ENCODE measurements at places on chromosomes 2 and 18.

- no peak for DNase-seq
These were observed 430.4 kb upstream of the HS6ST1 start for GRCh38 chr2:128748835-128749605.

- DNase-seq, result no peak
These were observed 1768.4 kb upstream of the PIK3C3 start for GRCh38 chr18:40186677-40187076.

- DNase-seq, result no peak
These were observed 16.7 kb downstream of the LHCGR start for GRCh38 chr2:48738806-48739205.

- no peak for DNase-seq
These were observed 15.5 kb downstream of the CYP1B1 start for GRCh38 chr2:38060236-38061018.

DNA sequence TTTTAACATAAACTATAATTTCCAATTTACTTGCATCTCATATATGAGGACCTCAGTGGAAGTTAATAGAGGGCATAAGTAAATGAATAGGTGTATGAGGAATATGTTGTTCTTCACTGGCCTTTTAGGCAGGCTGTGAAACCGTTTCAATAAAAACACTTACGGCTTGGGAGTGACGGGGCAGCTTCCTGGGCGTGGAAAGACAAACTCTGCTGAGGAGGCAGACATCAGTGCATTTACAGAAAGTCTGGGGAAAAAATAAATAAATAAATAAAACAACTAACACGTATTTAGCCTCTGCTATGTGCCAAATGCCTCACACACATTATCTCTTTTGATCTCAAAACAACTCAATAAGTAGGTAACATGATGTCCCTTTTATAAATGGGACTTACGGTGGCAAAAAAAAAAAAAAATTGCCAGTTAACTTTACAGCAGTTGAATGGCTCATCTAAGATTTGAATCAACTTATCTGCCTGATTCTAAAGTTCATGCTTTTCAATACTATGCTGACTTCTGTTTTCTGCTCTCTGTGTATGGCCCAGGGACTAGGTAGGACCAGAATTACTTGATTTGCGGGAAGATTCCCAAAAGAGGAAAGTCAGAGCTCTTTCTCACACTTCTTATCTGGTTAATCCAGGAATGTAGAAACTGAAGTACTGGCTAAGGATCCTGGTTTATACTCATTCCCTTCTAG, 77.5 kb upstream of the LRATD1 start:
- no peak for DNase-seq

DNA sequence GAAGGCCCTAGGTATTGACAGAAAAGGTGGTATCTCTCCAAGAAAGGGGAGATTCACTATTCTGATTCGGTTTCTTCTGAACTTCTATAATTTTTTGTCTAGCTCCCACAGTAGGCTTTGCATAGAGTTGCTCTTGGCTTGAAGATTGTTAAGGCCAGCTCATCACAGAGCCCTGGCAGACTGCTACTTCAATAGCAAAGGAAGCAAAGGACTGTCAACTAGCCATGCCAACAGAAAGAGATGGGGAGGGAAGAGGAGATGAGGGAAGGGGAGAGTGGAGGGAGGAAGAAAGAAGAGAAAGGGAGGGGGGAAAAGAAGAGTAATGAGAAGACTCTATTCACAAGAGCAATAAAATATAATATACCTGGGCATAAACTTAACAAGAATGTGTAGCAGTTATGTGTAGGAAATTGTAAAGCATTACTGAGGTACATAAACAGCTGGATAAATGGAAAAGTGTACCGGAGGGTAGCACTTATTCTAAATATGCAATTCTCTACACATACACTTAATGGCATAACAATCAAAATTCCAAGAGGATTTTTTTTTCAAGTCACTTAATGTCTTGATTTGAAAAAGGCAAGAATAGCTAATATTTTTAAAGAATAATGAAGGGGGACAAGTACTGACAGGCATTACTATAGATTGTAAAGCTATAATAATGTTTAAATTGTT, 102.5 kb downstream of the LOXHD1 start:
- DNase-seq, result no peak

DNA sequence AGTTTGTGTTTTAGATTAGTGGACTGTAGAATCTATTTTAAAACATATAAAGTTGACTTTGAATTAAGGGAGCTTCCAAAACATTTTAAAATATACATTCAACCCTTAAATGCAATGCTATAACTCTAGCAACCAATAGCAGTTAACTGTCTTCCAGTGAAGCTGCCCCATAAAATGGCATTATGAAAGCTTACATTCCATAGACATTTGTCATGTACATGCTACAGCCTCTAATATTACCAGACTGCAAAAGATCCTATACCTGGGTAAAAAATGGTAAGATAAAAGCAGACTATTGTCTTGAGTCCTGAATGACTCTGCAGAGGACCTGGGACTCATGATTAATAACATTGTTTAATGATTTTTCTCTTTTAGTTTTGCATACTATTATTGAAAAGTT, 489.4 kb downstream of the LRP1B start:
- DNase-seq, result no peak

DNA sequence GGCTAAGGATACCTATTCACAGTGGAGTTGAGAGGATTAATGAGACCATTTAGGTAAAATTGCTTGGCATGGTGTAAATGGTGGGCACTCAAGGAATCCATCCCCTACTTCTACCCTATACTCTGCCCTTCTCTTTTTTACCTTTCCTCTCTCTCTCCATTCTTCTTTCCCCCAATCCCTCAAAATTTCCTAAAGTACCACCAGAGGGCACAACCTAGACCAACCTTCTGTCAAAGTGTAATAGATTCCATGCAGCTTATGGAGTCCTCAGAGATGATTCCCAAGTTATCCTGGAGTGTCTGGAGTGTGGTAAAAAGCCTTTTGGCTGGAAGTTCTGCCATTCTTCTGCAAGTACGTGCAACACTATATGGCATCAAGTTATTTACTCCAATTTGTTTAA, 33.0 kb upstream of the CCDC195 start:
- no peak for DNase-seq

DNA sequence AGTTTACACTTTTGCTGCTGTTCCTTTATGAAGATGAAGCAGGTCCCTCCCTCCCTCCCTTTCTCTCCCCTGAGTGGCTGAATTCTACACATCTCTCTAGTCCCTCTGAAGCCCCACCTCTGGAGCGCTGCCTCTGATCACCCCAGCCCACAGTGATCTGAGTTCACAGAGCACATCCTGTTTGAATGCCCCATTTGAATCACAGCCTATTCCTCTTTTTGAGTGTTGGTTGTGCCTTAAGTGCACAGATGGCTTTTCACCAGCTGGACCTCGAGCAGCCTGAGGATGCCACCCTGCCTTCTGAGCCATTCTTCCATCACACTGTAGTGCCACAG, 87.1 kb downstream of the ITGB1BP1 start:
- no peak for DNase-seq

DNA sequence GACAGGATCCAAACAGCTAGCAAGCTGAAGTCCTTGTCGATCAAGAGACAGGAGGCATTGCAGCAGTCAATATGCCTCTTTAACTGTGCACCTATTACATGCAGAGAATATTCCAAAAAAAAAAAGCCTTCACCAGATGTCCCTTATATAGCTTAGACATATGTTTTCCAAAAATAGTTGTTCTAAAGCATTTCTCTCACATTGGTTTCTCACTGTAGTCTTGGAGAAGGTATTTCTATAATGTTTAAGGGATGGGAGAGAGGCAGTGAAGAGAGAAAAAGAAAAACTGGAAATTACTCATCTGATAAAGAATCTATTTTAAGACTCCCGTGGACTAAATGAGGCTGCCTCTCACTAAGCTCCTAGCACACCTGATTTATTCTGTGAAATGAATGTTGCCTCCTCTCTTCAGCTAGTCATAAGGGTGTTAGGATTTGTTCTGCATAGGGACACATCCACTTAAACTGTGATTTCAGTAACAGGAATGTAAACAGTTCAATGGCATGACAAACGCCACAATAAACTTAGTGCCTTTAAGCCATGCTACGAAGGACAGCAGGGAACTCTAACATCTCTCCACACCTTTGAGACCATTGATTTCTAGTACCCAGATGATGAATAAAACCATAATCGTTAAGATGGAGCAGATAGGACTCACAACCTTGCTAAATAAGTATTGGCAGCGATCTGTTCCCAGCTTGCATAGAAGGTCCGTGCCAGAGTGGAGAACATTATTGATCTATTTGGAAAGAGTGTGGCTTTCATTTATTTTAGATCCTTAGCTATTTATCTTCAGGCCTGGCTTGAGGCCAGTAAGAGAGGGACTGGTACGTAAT, 98.6 kb upstream of the NCK2 start:
- no peak for DNase-seq

DNA sequence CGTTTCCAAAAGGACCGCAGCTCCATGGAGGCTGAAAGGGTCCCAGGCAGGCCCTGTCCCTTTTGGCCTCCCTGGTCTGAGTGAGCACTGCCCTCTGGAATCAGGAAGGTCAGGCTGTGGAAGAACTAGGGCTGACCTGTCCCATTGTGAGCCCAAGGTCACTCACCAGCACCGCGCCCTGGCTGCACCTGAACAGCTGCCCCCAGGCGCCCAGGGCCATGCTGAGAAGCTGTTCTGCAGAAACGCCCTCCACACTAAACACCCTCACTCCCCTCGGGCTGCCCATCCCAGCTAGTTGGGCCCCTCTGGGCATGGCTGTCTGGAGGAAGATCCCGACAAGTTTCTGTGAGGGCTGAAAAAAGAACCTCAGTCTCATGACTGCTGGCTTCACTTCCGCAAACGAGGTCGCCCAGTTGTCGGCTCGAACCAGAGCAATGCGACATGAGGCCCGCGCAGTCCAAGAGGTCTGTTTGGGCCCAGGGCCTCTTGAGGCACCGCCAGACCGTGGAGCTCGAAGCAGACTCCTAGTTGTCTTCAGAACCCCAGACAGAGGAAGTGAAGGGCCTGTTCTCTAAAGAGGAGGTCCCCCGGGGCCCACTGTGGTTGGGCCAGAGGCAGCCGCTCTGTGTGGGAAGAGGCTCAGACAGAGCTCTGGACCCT, 64.4 kb downstream of the INPP5D start:
- no peak for DNase-seq

- no peak for DNase-seq
These were observed 61.3 kb downstream of the MGAT4A start for GRCh38 chr2:98669675-98670074.

DNA sequence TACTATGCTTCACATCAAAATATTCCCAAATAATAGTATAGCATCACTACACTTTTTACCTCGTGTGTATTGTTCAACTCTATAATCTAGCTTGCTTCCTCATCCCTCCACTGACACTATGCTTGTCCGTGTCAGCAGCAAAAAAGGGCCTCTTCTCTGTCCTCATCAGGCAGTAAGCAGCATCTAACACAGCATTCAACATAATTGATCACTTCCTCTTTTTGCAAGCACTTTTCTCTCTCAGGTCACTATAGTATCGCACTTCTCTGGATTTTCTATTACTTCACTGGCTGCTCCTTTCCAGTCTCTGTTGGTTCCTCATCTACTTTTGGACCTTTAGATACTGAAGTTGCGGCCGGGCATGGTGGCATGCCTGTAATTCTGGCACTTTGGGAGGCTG, 64.9 kb upstream of the ZSWIM2 start:
- DNase-seq, result no peak

- DNase-seq, result no peak
These were observed 148.4 kb downstream of the DOCK10 start for GRCh38 chr2:224893848-224894247.

DNA sequence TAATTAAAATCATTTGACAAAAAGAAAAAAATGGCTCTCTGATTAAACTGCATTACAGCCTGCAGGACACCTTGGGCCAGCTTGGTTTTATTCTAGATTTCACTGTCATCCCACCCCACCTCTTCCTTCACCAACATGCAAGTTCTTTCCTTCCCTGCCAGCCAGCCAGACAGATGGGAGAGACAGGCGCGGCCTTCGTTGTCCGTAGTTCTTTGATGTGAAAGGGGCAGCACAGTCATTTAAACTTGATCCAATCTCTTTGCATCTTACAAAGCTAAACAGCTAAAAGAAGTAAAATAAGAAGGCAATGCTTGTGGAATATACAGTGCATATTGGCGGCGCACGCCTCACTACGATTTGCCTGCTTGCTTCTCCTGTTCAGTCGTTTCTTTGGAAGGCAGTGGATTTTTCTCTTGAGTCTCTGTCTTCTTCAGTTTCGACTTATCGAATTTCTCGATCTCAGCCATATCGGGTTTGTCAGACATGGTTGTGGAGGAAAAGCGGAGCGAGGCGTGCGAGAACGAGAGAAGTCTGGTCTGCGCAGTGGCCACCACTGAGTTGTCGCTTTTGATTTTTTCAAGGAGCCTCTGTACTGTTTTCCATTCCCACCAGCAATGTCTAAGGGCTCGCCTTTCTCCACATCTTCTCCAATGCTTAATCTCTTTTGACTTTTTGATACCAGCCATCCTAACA, 22.4 kb downstream of the COLEC11 start:
- no peak for DNase-seq

- no peak for DNase-seq
These were observed 65.4 kb upstream of the DSG1 start for GRCh38 chr18:31252522-31252921.

- DNase-seq, result no peak
These were observed 242.1 kb upstream of the RND3 start for GRCh38 chr2:150729495-150729955.

DNA sequence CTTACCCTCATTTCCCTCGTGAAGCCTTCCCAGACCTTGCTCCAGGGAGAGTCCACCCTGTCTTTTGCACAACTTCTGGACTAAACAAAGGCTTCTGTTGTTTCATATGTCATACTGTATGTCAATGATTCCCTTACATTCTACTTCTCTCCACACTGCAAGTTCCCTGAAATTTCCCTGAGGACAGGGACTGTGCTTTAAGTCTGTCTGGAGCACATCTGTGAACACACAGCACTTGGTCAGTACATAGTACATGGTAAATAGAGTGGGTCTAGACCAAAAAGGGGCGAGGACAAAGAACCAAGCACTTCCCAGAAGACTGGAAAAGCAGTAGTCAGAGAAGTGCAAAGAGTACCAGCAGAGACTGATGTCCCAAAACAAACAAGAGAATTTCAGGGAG, 23.7 kb upstream of the IMPA2 start:
- no peak for DNase-seq

DNA sequence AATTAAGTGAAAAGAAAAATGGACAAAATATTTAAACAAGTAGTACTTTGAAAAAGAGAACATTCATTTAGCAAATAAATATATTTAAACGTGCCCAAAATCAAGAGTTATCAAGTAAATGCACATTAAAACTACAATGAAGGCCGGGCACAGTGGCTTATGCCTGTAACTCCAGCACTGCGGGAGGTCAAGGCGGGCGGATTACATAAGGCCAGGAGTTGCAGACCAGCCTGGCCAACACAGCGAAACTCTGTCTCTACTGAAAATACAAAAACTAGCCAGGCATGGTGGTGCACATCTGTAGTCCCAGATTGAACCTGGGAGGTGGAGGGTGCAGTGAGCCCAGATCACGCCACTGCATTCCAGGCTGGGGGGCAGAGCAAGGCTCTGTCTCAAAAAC, 9.8 kb downstream of the STAM2 start:
- DNase-seq, result no peak

GRCh38 chr2:117086174-117086942, 728.1 kb upstream of the DDX18 start:
- no peak for DNase-seq

DNA sequence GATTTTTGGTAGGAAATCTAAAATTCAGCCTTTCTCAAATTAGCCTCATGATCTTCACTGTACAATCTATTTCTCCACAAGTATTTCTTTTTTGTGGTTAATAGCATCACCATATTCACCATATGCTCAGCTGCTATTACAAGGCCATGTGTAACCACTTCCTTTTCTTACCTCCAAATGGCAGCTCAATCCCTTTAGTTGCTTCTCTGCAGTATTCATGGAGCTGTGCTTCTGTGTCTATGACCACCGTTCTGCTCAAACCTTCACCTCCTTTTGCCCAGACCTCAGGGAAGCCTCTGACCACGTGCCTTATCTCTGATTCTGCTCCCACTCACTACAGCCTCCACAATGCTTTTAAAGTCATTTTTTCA, 126.7 kb upstream of the TMEM200C start:
- no peak for DNase-seq

Measured in left renal pelvis (tissue), 4 donors.